BJ (cell line): ENCODE measurements at places on chromosomes 2 and 18. TPM values are rescaled to one million over a fixed set of nuclear protein-coding genes. Genes with fewer than 3 reads are reported as not detected.

Gene ALK
- not detected in 2 replicates for polyA plus RNA-seq

Gene CCDC102B
- polyA plus RNA-seq: 2.8 and 3.4 TPM in 2 replicates

Gene ANTXR1
- 78.6 and 87.1 TPM in 2 replicates for polyA plus RNA-seq

Gene ABCB11
- not detected in 2 replicates for polyA plus RNA-seq

Gene MRO
- polyA plus RNA-seq: not detected in 2 replicates

Gene NAT8
- polyA plus RNA-seq: not detected in 2 replicates
